ENCODE measurements at places on chromosomes 5 and 9.

DNA sequence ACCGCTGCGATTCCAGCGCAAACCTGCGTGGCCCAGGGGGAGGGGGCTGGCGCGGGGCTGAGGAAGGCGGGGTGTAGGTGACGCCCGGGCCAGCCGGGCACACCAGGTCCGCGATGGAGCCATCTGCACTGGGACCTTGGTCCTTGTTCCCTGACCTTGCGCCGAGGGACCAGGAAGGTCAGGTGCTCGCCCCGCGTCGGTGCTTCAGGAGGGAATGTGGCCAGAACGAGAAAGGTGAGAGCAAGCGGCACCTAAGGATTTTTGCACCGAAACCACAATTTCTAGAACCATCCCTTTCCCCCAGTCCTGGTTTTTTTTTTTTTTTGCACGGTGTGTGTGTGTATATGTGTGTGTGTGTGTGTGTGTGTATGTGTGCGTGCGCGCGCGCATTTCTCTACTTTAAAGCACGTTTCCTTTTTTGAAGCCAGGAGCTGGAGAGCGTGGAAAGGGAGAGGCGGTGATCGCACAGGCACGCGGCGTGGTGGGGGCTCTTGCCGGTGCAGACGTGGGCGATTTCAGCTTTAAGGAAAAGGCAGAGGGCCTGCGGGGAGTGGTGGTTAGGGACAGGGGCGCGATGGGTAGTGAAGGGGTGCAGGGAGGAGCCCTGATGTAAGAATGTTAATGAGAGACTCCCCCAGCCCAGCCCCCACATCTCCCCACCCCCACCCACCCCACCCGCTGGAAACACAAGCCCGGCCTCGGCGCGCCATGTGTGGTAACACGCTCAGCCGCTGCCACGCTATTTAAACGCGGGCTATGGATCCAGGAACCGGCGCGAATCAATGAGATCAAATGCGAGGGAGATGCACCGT is at the start of gene NPR3:
NPR3 (plus strand) TSS at position 772 of the 812 bp plus-strand sequence. CDS start 456 bp downstream, outside the sequence.
- DNase-seq = peak; percentile 60

GRCh38 chr9:130972277-130972956 is 33.4 kb upstream of the FIBCD1 start:
- DNase-seq = no peak

GRCh38 chr5:171585981-171586380 is 166.5 kb downstream of the FGF18 start:
- no peak for DNase-seq

DNA sequence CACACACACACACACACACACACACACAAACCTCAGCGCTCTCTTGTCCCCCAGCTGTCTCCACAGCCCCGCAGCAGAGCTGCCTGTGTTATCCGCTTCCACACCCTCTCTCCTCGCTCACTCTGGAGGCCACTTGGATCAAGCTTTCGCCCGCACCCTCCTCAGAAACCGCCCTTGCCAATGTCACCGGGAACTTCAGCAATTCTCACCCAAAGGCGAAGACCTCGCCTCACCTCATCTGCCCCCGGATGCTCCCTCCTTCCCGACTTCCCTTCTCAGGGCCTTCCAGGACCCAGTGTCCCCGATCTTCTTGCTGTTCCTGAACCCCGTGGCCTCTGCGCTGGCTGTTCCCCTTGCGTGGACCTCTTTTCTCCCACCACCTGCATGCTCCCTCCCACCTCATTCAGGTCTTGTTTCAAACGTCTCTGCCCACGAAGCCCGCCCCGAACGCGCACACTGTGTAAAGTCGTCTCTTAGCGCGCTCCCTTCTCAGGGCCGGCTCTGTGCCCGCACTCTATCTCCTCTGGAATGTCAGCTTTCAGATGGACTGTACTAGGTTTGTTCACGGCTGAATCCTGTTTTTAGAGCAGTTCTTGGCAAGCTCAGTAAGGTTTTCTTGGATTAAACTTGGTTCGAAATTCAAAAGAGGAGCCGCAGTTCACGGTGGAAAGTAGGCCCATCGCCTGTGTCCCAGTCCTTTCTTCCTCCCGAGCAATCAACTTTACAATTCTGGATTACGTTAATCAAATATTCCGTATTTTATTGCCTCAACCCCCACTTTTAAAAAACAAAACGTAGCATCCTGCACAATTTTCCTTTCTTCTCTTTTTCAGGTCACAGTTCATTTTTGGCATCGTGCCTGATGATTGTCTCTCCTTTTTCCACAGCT is 1.0 kb upstream of the TRIM7 start:
- peak; percentile 69 for DNase-seq
